Lung microvascular endothelial cell (primary cell): ENCODE measurements at places on chromosomes 6 and 20. TPM values are rescaled to one million over a fixed set of nuclear protein-coding genes. Genes with fewer than 3 reads are reported as not detected.
A peak's percentile ranks its signal among the peaks of the same experiment; 100 is the strongest.

DNA sequence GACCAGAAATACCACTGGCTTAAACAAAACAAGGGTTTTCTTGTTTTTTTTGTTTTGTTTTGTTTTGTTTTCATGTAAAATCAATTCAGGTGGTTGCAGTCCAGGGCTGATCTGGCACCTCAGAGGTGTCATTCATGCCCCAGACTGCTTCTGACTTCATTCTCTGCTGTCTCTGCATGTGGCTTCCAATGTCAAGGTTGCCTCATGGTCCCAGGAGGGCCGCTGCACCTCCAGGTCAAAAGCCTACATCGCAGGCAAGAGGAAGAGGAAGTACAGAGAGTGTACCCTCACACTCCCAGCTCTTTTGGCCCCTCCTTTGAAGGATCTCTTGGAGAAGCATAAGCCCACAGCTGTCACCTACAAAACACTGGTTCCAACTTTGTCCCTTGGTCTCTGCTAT, 1.4 kb upstream of the BTN3A1 start:
- no peak for DNase-seq

GRCh38 chr20:48783533-48784272, 44.1 kb downstream of the PREX1 start:
- no peak for DNase-seq

GRCh38 chr6:12280458-12280857, 9.7 kb upstream of the EDN1 start:
- DNase-seq, result no peak

The RBPJL gene
- not detected in 2 replicates for total RNA-seq

The PEX3 gene
- 12.4 and 14.5 TPM in 2 replicates for total RNA-seq

DNA sequence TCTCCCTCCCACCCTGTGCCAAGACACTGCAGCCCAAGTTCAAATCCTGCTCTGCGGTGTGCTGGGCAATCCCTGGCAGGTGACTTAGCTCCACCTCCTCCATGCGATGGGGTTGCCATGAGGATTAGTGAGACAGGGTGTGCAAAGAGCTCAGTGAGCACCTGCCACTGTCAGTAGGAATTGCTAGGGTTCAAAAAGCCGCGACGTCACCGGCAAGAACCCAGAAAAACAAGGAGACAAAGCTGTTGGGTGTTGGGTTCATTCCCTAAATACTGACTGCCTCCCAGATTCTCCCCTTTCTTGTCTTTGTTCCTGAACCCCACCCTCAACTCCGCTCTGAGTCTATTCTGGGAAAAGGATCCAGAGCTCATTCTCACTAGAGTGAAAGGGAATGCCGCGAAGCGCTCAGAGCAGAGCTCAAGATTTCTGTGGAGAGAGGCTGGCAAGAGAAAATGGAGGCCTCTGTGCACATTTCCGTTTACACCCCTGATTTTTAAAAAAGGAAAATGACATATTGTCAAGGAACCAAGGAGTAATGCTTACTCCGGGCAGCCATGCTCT, 13.3 kb downstream of the PMEPA1 start:
- no peak for DNase-seq

DNA sequence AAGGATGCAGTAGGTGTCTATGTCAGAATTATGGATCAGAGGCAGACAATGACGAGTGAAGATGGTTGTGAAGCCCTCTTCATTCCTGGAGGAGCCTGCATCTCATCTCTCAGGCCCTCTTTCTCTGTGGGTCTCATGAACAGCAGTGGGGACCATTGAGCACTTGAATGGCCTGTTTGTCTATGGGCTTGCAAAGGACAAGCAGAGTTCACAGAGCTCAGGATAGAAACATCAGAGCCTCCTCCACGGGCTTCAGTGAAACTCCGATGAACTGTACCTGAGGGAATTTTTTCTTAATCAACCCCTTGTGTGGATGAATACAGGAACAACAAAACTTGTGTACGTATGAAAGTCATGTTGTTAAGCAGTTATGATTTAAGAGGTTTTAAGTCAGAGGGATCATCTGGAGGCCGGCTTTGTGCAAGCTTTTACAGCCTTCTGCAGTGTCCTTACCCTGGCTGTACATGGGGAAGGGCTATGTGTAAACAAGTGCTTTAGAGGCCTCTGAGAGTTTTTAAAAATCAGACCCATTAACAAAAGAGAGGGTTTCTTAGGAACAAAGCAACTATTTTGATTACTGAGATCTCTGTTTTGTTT, 29.7 kb upstream of the PI16 start:
- DNase-seq, result no peak

GRCh38 chr6:11987386-11987785, 24.7 kb upstream of the HIVEP1 start:
- no peak for DNase-seq

The RFX6 gene
- total RNA-seq, result not detected in 2 replicates

DNA sequence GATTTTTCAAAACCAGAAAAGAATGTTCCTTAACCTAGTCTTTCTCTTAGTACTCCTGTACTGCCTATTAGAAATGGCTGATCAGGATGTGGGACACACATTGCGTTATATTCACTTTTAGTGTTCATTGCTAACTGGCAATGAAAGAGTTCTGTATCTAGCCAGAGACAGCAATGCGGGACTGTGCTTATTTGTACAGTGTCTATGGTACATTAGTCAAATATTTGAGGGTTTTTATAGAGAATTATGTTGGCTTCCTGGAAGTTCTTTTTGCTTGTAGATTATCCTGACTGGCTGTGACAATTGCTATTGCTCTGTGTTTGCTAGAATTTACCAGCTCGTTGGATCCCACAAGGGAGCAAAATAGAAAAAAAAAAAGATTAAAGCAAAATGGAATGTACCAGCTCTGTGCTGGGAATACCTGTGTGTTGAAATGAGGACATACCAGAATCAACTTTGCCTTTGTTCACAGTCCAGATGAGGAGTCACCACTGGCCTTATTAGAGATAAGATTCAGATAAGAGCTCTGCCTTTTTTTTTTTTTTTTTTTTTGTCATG, 22.4 kb upstream of the IFNGR1 start:
- no peak for DNase-seq

DNA sequence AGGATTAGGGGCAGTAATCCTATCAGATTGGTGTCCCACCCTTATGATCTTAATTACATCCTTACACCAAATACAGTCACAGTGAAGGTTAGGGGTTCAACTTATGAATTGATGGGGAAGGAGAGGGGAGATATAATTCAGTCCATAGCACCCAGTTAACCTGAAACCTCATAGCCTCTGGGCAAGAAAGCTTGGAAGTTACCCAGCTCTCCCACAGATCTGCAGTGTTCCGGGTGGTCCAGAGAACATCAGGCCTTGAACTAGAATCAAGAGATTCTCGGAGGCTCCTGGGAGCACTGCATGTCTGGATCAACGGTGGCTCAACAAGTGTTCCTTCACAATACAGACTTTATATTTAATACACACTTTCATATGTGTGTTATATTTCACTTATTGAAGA, 392.6 kb upstream of the MARCKS start:
- DNase-seq, result no peak

The PCK1 gene
- total RNA-seq, result not detected in 2 replicates

The PSORS1C2 gene
- total RNA-seq, result not detected in 2 replicates

DNA sequence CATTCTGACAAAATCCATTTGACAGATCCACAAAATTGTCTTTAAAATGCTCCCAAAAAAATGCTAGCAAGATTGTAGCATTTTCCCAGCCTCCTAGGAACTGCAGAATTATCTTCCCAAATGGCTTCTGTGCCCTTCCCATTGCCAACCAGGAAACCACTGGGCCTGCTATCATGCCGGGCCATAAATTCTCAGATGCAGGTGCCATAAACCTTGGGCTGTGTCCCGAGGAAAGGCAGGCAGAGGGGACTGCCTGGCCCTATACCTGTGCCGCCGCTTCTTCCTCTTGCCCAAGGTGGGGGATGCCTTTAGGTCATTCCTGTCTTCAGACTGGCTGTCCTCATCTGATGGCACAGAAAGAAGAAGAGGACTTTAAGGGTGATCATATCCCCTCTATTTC, 2.8 kb downstream of the VSX1 start:
- DNase-seq, result no peak

DNA sequence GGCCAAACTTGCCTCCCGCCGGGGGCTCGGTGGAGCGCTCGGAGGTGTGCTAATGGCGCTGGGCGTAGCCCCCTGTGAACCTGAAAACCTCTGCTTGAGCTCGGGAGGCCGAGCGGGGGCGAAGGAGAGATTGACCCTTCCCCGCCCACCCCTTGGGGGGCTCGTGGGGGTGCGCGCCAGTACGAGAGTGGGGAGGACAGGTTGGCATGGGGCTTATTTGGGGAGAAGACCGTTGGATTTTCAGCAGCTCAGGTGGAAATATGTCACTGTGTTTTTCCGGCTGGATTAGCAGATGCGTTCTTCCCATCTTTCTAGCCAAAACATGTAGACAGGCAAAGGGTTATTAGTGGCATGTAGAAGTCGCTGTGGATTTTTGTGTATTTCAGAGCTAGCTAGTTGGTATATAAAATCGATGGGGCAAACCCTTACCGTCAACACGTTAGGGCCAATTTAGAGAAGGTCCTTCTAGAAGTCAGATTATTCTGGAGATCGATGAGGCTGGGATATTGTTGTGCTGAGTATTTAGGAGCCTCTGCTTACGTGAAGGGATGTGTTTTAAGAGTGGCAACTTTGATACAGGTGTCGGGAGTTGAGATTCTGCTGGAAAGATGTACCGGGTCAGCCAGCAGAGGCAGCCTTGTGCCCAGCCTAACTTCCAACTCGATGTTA, 525 bp downstream of the NCOA7 start:
- peak; percentile 86 for DNase-seq

- no peak for DNase-seq
Measured at GRCh38 chr6:36756786-36757185, 59.2 kb downstream of the RAB44 start.

The FOXC1 gene
- total RNA-seq, result 3.1 and 5.8 TPM in 2 replicates

GRCh38 chr6:24064832-24065231, 61.2 kb upstream of the NRSN1 start:
- no peak for DNase-seq

The PRICKLE4 gene
- 5.2 and 6.7 TPM in 2 replicates for total RNA-seq

The SLPI gene
- total RNA-seq, result 0.79 TPM in 1 of 2 replicates, not detected in the other

- DNase-seq, result no peak
Measured at GRCh38 chr6:107668743-107669474, 155.2 kb downstream of the SCML4 start.

The TNFRSF21 gene
- 49.6 and 51.9 TPM in 2 replicates for total RNA-seq

The NRM gene
- total RNA-seq, result 1.6 and 2.2 TPM in 2 replicates

- no peak for DNase-seq
Measured at GRCh38 chr6:151073146-151073545, 166.6 kb upstream of the AKAP12 start.

The CLIC5 gene
- under 0.01 TPM in 1 of 2 replicates, not detected in the other for total RNA-seq

GRCh38 chr6:31631681-31632278, 11.3 kb downstream of the PRRC2A start:
- DNase-seq, result no peak

- no peak for DNase-seq
Measured at GRCh38 chr6:52022675-52023074, 64.7 kb downstream of the PKHD1 start.

GRCh38 chr6:7215131-7215530, 97.9 kb downstream of the SSR1 start:
- no peak for DNase-seq

DNA sequence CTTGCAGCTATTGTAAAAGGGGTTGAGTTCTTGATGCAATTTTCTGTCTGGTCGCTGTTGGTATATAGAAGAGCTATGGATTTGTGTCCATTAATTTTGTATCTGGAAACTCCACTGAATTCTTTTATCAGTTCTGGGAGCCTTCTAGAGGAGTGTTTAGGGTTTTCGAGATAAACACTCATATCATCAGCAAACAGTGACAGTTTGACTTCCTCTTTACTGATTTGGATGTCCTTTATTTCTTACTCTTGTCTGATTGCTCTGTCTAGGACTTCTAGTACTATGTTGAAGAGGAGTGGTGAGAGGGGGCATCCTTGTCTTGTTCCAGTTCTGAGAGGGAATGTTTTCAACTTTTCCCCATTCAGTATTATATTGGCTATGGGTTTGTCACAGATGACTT, 120.8 kb upstream of the SSTR4 start:
- no peak for DNase-seq

The ARHGAP18 gene
- 27.6 and 54.7 TPM in 2 replicates for total RNA-seq

- DNase-seq, result no peak
Measured at GRCh38 chr6:143187238-143187923, 126.7 kb downstream of the AIG1 start.

- no peak for DNase-seq
Measured at GRCh38 chr20:14481863-14482262, 144.5 kb upstream of the FLRT3 start.

GRCh38 chr6:15403094-15403755, 157.4 kb downstream of the JARID2 start:
- no peak for DNase-seq

DNA sequence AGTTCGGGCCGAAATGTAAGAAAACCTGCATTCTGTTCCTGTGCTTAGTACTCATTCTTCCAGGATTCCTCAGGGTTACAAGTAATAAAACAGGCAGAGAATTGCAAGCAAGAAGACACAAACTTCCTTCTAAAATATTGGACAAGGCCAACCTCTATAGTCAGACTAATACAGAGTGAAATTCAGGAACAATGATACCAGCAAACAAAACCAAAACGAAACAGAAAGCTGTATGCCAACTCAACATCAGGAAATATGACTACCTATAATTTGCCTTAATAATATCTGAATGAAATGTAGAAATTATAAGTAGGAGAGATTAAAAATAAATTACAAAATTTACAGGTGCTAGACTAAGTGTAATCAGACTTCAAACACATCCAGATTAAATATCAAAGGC, 238.8 kb downstream of the HIVEP2 start:
- peak; percentile 24 for DNase-seq

DNA sequence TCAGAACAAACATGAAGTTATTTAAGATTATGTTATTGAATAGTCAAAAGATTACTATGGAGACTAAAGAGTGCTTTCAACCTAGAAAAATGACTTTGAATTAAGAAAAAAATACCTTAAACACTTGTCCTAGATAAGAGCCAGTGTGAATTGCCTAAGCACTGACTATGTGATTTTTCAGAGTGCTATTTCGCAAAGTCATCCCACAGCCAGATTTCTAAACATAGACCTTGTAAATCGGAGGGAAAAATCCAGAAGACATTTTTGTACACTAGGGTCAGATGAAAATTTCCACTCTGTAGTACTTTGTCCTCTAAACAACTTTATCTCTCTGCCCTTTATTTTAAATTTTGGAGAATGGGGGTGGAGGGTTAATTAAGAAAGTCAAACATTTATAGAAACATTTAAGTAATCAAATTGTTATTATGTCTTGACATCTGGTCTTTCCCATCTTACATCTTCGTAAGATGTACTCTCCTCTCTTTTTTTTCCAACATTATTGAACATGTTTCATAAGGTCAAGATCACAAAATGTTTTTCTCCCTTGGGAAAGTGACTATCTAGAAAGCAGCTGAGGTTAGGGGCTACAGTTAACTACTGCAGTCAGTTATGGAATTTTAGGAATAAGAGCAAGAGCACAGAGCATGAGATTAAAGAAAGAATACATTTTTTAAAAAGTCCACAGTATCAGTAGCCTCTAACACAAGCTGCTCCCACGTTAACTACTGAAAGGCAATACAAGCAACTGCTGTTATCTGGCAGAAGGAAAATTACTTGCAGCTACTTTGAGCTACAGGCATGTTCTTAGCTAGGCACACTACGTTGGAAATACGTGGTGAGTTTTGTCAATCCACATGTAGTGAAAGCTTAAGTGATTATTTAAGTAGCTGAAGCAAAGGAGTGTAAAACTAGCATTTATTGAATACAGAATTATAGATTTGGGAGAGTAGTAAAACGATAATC, 648.5 kb downstream of the HTR1B start:
- DNase-seq, result no peak
